ENCODE measurements at places on chromosomes 7 and 10.
A peak's percentile ranks its signal among the peaks of the same experiment; 100 is the strongest.

DNA sequence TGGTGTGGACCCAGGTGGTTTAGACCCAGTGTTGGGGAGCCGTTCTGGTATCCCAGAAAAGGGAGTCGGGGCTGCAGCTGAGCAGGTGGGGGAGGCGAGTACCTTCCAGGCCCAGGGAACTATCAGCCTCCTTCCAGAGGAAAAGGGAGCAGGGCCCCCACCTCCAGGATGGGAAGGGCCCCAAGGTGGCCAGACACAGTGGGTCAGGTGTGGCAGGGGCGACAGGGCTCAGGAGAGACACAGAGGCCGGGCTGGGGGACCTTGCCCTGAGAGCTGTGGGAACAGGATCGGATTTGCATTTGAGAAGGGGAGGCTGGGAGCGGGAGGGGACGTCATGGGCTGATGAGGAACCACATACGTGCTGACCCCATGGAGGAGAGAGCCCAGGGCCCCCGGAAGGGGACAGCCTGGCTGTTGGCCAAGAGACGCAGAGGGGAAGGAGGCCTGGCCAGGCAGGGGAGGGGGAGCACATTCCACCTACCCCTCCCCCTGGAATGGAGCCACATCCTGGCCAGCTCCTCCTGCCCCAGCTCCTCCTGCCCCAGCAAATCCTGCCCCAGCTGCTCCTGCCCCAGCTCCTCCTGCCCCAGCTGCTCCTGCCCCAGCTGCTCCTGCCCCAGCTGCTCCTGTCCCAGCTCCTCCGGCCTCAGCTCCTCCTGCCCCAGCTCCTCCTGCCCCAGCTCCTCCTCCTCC lies 9.7 kb upstream of the TTYH3 start:
- no peak for DNase-seq

- peak; percentile 69 for DNase-seq
Observed at GRCh38 chr10:99775850-99776249, 6.6 kb upstream of the ABCC2 start.

GRCh38 chr7:149060156-149060555 lies 30.4 kb downstream of the ZNF786 start:
- DNase-seq = no peak

GRCh38 chr7:95871075-95871848 lies 98.9 kb downstream of the DYNC1I1 start:
- peak; percentile 27 for DNase-seq

DNA sequence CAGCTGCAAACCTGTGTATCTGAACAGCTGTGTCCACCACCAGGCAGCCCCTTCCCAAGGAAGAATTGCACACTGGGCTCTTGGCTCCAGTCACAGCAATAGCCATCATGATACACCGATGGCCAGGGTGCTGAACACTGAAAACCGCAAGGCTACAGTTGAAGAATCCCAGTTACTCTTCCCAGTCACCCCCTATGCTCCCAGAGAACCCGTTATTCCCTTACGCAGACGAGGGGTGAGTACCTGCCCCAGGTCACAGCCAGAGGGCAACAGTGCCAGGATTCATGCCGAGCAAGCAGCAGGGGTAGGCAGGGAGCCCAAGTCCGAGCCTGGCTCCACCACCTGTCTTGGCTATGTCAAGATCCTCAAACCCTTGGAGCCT lies 57.8 kb downstream of the RASGEF1A start:
- no peak for DNase-seq

DNA sequence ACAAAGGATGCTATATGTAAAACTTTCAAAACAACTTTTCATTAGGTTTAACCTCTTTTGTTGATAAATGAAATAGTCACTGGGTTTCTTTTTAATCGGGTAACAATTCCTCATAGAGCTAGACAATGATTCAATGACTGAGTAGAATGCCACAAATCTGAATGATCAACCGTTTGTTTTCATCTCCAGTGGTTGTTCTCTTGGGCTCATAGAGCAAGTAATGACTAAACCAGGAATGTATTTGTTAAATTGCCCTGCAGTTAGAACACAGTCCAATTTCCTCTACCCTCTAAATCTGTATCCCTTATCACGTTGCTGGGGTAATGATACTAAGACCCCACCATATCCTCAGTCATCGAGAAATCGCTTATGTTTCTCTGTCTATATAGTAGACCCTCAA lies 40.0 kb downstream of the CNNM1 start:
- peak; percentile 4 for DNase-seq

GRCh38 chr10:93150990-93151547 lies 77.4 kb downstream of the CYP26A1 start:
- no peak for DNase-seq

DNA sequence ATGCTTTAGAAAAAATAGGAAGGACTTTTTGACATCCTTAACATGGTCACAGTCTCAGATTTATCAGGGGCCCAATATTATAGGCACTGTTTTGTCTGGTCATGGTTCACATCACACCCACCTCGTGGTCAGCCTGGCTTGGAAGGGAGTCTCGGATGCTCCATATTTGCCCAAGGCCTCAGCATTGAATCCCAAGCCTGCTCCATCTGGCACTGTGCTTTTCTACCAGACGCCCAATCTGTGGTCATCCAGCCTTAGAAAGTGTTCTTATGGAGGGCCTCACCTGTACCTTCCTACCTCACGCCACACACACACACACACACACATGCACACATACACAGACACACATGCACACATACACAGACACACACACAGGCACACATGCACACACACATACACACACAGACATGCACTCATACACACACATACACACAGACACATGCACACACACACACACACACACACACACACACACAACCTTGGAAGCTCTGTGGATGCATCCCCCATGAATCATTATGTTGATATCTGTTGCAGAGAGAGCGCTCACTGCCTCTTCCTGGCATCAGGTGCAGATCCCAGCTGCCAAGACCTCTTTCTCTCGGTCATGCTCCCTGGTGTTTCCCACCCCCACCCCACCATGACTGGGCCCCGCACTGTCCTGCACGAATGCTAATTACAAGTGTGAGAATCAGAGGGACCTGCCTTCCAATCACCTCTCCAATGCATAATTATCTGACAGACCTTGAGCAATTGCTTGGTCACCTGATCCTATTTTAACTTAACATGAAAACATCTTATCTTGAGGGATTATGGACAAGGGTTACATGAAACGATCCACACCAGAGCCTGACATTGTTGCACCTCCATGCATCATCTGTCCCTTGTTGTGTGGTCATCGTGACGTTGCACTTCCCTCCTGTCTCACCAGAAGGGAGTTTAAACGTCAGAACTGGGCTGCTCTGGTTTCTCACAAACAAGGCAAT lies 122.7 kb upstream of the TMEM72 start:
- no peak for DNase-seq

DNA sequence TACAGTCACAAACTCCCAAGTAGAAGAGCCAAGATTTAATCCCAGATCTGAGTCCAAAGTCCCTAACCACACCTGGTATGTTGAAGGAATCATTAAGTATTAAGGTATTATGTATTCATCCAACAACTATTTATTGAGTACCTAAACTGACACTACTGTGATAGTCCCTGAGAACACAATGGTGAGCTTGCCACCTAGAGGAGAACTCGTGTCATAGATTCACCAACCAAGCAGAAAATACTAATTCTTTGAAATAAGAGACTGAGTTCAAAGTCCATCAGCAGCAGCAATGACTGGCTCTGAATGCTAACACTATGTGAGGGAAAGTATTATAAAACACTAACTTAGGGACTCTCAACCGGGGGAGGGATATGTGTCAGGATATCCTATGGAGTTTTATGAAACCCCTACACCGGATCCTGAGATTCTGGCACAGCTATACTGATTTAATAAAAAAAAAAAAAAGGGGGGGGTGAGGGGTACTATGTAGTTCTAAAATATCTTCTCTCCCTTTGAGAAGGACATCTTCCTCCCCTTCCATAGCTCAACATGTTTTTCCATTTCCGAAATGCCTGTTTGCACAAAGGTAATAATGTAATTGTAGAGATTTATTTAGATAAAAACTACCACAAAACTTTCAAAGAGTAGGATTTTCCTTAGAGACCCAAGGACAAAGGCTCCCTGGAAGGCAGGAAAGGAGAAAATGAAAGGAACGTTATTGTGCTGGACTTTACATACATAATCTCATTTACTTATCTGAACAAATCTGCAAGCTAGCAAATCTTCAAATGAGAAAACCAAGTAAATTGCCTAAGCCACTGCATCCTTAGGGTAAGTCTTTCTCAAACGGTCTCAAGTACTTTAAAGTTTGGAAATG lies 1.6 kb downstream of the NCOA4 start:
- DNase-seq = peak; percentile 46

DNA sequence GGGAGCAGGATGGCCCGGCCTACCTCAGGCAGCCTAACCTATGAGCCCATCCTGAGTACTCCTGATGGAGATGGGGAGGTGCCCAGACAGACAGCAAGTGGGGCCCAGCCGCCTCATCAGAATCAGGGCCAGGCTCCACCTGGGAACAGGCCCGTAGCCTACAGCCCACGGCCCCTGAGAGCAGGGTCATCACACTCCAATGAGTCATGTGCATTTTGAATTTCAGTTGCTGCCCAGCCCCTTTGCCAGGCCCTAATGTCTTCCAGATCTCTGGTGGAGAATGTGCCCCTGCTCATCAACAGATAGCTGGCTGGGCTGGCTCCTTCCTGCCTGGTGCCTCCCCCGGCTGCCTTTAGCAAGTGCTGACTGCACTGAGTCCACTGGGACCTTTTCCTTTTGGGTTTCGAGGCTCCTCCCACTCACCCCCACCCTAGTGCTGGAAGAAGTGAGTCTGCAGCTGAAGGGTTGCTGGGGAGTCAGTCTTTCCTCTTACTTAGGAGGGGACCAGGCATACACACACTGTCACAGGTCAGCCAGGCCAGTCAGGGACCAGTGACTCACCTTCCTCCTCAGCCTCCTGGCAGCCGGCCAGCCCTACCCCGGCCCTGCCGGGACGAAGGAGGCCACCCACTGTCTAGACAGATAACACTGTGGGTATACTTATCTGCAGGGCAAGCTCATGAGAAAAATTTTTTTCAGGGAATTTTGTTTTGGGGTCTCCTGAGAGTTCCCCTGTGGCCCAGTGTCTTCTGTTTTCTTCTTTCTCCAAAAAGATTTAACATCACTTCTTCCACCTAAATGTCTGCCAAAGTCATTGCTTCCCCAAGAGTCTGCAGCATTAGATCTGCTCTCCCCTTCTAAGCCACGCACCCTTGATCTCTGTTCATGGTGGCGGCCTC lies 9.1 kb upstream of the ASIC3 start:
- peak; percentile 90 for DNase-seq

DNA sequence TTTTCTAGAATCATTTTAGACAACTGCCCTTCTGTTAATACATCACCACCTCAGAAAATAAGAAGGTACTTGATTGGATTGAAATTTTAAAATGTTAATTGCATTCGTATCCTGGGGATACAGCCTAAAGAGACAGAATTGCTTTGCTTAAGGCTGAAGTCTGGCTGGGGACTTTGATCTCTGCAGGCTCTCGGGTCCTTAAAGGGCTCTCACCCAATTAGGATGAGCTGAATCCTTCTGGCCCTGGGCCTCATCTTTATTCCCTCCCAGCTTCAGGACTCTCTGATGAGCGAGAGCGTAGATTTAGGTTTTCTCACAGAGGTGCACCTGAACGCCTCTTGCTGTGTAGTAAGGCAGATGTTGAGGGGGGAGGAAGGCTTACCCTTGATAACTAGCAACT lies 475.3 kb upstream of the C7orf33 start:
- DNase-seq = no peak

GRCh38 chr10:43361547-43362190 lies 9.8 kb upstream of the FXYD4 start:
- no peak for DNase-seq

DNA sequence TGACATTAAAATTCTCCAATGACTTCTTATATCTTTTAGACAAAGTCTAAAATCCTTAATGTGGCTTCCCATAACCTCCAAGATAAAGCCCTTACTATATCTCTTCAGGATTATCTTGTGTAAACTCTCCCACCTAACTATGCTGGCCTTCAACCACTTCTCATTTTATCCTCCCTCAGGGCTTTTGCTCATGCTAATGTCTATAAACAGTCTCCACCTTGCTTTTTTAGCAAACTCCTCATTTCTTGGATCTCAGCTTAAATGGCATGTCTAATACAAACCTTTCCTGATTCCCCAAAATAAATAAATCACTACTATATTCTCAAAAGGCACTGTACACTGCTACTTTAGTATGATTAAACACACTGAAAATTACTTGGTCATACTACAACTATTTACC lies 181.2 kb downstream of the LRRN3 start:
- peak; percentile 44 for DNase-seq

DNA sequence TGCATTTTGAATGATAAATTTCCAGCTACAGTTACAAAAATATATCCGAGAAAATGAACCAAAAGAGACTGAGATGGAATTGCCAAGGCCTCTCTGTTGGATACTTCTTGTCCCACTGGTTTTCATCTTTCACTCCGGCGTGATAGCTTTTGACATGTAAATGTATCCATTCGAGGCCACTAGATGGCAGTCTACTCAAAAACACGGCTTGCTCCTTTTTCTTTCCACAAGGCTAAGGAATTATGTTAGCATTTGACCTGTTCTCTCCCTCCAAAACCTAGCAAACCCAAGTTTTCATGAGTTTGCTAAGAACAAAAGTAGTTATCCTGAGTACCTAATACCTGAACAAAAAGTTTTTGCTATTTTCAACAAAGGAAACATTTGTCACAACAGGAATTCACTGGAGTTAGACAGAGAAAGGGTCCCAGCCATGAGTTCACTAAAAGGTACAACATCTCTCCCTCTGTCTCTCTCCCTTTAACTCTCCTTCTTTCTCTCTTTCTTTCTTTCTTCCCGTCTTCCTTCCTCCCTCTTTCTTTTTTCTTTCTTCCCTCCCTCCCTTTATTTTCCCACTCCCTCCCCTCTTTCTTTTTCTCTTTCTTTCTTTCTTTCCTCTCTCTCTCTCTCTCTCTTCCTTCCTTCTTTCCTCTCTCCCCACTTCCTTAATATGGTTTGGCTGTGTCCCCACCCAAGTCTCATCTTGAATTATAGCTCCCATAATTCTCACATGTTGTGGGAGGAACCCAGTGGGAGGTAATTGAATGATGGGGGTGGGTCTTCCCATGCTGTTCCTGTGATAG lies 207.9 kb upstream of the MYO3A start:
- DNase-seq = peak; percentile 21

- DNase-seq = no peak
Observed at GRCh38 chr10:53489335-53490182, 717.0 kb upstream of the MBL2 start.

DNA sequence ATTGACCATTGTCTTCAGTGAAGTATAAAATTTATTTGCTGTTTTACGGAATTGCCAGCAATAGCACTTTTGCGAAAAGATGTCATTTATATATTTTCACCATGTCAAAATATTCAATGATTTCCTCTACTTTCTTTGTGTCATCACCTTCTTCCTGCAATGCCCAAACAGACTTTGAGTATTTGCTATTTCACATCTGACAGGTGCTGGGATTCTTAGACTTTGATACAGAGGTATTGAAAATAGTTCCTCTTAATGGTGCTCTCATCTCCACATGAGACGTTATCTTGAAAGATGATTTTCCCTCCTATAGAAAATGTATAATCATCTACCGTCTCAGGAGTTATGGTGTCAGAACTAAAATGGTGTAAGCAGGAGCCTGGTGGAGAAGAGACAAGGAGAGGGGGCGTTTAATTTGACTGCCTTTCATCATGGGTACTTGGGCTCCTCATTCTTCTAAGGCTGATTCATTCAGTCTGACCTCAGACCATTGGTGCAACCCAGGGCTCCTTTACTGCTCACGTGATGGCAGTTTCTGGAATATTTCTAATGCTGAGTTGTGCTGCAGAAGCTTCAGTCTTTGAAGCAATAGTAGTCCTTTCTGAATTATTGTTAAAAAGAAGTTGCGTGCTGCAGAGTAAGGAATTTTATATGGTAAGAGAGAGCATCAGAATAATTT lies 404.6 kb downstream of the PHTF2 start:
- DNase-seq = peak; percentile 53

- DNase-seq = peak; percentile 71
Observed at GRCh38 chr10:117477961-117478670, 64.4 kb upstream of the EMX2 start.

GRCh38 chr7:79684384-79684783 lies 230.9 kb upstream of the MAGI2 start:
- DNase-seq = no peak

Data from NCI-H226 (cell line).